GM13976 (cell line): ENCODE measurements at places on chromosomes 6 and 20.
A peak's percentile ranks its signal among the peaks of the same experiment; 100 is the strongest.

DNA sequence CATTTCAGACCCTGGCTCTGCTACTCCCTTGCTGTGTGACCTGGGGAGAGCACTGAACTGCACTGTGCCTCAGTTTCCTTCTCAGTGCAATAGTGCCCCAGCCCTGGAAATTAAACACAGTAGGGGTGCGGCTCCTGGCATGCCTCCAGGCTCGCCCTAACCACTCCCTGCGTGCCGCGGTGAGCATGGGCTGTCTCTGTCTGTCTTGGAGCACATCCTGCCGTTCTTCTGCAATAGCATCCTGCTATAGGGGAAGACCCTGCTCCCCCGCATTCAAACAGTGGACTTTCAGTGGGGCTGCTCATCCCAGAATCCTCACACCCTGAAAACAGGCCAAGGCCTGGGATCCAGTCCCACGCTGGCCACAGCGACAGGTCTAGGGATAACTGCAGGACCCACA, 129.5 kb downstream of the FOXC1 start:
- peak; percentile 46 for DNase-seq

GRCh38 chr20:25044261-25044560, 13.7 kb downstream of the ACSS1 start:
- DNase-seq: no peak

DNA sequence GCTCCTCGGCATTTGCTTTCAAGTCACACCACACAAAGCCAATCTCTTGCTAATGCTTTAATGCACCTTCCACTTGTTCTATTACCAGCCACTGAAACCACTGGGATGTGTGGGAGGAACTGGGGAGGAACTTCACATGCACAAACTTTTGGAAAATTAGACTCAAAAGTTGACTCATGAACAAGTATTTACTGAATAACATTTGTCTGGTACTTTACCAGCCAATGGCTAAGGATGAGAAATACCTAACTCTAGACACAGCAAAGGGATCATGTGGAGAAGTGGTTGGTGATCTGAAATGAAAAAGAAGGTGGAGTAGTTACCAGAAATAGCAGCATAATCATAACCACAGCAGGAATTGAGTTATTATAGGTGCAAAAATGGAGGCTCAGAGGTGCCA, 554.0 kb upstream of the NOX3 start:
- DNase-seq: no peak

DNA sequence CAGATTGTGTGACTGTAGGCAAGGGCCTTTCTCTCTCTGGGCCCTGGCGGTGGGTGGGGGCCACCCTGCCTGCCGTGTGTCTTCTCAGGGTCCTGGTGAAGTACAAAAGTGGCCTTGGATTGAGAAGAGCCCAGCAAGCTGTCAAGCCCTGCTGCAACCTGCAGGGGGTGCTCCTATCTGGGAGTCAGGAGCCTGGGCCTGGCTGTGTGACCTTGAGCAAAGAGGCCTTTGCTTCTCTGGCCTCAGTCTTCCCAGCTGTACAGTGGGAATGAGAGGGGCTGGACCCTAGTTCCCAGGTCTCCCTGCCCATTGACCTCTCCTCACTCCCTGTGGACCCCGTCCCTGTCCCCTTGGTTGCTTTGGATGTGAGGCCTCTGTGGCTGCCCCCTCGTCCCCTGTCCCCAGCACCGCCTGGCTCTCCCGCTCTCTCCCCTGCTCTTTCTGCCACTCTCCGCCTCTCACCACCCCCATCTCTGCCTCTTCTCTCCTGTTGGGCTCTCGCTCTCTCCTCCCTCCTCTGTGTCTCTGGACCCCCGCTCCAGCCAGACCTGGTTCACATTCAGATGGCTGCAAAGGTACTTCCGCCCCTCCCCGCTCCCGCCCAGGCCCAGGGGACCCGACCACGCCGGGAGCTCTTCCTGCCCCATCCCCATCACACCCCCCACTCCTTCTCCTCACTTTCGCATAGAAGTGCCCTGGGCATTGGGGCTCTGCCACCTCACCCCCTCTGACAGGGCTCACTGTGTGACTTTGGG, 46.7 kb downstream of the SRC start:
- no peak for DNase-seq

GRCh38 chr20:388034-388994, 7.8 kb downstream of the TRIB3 start:
- no peak for DNase-seq

GRCh38 chr20:9244811-9245210, 175.9 kb downstream of the PLCB4 start:
- DNase-seq: no peak

DNA sequence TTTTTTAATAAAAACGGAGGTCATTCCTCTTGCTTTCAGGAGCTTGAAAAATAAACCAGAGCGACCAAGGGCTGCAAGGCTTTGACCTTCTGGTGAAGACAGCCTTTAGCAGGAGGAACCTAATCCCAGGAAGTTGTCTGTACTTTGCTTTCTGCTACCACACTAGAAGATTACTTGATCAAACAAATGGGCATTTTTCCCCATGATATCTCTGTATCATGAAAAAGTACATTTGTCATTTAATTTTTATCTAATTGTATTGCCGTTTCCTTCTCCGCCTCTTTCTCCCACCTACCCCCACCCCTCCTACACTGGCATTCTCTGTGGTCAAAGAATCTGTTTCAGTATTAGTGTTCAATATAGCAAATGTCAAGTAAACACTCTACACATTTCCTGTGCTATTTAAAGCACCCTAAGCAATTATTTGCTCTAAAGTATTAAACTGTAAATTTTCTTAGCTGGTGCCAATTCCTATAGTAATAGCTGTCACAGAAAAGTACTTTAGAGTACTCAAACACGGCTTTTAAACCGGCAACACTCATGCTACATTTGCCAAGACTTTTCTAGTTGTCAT, 29.7 kb downstream of the ATXN1 start:
- peak; percentile 33 for DNase-seq

GRCh38 chr6:31178143-31179041, 7.9 kb upstream of the POU5F1 start:
- no peak for DNase-seq

DNA sequence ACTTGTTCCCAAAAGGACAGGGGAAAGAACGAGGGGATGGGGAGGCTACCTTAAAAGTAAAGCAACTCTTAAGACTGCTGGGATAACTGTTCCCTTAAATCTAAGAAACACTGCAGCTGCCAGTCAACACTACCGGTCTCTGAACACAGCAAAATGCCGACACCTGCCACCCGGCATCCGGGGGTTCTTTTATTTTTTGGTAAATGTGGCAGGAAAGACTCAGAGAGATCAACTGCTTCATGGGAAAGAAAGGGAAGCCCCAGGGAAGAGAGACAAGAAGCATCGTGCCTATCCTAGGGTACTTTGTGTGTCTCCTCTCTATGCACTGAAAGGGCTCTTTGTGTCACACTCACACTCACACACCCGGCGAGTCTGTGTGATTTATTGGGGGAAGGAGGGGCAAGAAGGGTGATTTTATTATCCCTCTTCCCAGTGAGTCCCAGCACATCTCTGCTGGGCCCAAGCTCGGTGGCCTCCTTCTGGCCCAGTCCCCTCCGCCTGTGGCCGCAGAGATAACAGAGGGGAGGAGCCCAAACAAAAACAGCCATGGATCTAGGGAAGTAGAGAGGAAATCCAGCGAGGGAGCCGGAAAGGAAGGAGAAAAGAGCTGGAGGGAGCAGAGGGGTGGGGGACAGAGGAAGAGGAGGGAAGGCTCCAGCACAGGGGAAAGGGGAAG, 1.4 kb downstream of the FYN start:
- peak; percentile 21 for DNase-seq

DNA sequence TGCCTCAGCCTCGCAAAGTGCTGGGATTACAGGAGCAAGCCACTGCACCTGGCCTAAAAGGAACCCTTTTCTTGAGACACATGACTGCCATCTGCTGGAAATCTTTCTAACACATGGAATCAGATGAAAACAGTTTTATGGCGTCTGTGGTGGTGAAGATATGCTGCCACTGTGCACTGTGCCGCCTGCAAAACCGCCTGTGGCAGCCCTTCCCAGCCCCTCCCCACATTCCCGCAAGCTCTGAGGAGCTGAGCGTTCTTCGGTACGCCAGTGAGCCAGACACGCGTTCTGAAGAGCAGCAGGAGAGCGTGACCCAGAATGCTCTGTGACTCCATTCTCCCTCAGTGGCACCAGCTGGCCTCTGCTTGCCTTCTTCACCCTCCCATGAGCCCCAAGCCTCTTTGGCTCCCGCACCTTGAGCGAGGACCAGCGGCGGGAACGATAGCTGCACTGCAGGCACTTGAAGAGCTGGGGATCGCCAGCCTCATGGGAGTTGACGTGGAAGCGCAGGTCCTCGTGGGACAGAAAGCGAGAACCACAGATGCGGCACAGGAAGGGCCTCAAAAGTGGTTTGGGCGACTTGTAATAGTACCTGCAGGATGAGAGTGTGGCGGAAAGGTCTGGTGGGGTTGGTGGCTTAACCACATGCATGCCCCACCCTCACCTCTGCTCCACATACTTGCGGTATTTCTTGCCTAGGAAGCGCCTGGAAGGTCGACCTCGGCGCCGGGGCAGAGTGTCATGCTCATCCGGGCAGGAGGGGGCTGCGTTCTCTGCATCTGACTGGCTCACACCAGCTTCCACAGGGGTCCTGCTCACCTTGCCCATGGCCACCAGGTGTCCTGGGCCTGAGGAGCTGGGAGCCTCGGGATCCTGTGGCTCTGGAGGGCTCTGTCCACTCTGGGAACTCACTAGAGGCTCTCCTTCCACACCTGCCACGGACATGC, 8.7 kb downstream of the ZNF335 start:
- DNase-seq: no peak

- no peak for DNase-seq
Measured at GRCh38 chr6:53269827-53270226, 78.9 kb downstream of the ELOVL5 start.

GRCh38 chr20:45822857-45823256, 4.3 kb downstream of the TNNC2 start:
- DNase-seq: no peak

DNA sequence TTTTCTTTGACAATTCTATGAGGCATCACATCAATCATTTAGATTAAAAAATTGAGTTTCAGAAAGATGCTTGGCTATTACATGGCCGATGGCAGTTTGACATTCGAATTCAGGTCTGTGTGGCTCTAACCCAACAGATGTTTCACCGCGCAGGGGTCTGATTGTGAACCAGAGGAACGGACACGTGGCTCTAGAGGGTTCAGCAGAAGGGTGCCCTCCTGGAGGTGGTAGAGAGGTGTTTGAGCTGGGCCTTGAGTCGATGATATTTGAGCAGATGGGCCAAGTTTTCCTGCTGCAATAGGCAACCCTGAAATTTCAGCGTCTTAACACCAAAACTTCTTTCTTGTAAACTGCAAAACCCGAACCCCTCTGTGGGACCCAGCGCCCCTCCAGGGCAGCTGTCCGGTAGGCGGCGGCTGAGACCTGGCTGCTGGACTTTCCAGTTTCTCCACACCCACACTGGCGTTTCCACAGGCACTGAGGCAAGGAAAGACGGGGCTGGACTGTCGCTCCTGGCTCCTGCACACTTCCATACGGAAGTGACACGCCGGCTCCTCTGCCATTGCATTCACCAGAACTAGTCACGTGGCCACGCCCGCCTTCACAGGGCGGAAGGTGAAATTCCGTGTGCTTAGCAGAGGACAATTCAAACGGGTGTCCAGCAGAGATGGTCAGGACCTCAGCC, 11.3 kb upstream of the AFDN start:
- DNase-seq: peak; percentile 37

DNA sequence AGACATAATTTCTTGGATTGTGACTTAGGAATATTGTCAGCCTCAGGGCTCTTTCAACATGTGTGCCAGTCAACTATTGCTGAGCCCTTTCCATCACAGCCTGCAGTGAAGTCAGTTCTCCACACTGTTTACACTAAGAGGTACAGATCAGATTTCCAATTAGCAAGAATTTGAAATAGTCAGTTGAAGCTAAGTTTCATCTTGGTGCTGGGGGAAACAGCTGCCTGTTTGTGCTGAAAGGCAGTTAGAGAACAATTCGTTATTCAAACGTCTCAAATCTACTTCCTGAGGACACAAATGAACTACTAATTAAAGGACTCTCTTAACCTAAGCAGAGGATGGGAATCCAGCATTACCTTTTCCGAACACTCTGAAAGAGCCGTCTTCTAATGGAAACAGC, 25.9 kb downstream of the ADGRF1 start:
- no peak for DNase-seq

- DNase-seq: no peak
Measured at GRCh38 chr20:1879934-1880333, 15.3 kb upstream of the SIRPA start.

DNA sequence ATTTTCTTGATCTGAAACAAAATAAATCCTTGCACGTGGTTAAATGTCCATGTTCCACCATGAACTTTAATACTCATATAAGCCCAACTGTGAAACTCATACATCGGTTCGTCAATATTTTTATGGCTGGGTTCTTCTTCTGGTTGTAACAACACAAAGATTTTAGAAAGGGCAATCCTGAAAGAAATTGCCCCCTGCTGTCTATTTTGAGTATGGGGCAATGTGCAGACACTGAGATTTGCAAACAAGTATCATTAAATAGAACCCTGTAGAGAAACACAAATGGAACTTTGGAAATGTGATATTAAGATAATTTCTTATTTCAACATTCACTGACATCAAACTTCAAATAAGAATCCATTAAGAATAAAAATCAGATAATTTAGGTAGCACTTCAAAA, 80.2 kb upstream of the PHACTR1 start:
- DNase-seq: no peak

- DNase-seq: no peak
Measured at GRCh38 chr6:22145823-22146677, 150.8 kb downstream of the PRL start.

DNA sequence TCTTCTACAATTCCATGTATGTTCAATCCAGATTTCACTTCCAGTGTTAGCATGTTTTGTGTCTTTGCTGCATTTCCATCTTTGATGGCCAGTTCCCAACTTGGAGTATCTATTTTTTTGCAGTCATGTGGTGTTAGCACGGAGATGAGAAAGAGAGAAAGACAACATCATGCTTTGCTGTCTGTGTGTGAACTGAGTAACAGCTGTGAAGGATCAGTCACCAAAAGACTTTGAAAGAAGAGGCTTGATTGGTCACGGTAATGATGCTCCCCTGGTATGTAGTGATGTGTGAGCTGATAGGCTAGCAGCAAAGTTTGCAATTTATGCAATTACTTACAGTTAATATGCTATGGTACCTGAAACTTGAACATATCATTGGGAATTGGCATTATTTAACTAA, 731.3 kb upstream of the NRSN1 start:
- no peak for DNase-seq

GRCh38 chr6:10976571-10976970, 67.5 kb downstream of the ELOVL2 start:
- no peak for DNase-seq

GRCh38 chr6:96990989-96991388, 66.5 kb downstream of the KLHL32 start:
- no peak for DNase-seq

- DNase-seq: peak; percentile 62
Measured at GRCh38 chr6:157527471-157527907, 146.5 kb downstream of the ZDHHC14 start.
